ENCODE measurements at places on chromosomes 7 and 10.

DNA sequence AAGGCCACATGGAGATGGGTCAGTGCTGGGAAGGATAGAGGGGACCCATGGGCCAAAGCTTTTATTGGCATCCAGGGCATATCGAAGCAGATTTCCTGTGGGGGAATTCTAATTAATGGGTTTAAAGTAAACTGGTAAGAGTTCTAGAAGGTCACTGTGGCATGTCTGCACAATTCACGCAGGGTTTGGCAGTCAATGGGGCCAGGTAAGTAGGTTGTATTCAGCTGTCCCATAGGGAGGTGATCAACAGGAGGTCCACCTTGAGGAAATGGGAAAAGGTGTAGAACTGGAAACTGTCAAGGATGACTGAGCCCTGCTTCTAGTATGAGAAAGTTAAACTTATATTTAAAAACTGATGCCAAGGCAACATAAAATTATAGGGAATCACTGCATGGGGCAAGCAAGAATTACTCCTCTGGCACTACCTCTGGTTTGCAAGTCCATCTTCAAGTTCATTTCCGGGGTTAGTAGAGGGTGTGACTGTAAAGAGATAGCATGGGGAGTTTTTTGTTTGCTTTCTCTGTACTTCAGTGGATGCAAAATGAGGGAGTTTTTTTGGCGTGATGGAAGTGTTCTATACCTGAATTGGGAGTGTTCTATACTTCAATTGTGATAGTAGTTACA is 22.5 kb downstream of the TBC1D12 start:
- DNase-seq: no peak

- DNase-seq: no peak
Measured at GRCh38 chr7:100888988-100889750, at the start of gene UFSP1. TSS of gene UFSP1 (minus strand) at chr7:100889715. CDS start at chr7:100889271, 444 bp downstream.

DNA sequence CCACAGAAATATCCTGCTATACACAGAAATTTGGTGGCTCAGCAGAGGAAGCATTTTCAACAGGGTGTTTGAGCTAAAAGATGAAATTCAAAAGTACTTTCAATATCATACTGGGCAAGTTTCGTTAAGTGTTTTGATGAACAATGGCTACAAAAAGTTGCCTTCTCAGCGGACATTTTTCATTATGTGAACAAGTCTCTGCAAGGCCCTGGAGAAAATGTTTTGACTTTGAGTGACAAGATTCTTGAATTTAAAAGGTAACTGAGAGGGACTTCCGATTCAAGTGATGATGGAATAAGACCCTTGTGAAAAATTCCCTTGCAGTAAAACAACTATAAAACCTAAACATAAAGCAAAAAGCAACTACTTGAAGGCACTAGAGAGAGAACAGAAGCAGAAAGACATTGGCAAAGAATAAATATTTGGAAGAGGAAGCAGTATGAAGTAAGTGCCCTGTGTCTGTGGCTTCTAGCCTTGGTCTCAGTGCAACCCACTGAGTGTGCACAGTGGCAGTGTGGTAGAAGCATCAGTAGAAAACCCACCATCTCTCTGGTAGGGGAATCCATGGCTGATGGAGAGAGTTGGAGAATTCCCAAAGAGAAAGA is 62.5 kb upstream of the NAMPT start:
- DNase-seq: no peak

GRCh38 chr7:103010211-103010610 is 64.4 kb downstream of the FBXL13 start:
- no peak for DNase-seq

DNA sequence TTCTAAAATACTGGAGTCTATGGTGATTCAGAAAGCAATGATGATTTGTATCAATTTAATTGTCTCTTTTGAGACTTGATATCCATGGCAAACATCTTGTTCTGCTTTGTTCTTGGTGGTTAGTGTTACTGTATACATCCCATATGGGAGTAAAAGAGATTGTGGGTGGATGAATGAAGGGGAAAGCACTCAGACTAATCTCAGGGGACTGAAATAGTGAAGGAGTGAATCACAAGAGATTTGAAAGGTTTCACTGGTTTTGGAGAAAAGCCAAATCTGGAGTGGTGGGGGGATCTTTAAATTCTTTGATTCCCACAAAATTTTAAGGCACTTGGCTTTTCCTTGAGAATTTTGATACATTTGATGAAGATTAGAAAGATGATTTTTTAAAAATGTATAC is 369.4 kb downstream of the INHBA start:
- DNase-seq: no peak

GRCh38 chr7:46452561-46453135 is 531.6 kb upstream of the IGFBP3 start:
- no peak for DNase-seq

- no peak for DNase-seq
Measured at GRCh38 chr7:10299384-10299783, 674.3 kb upstream of the PHF14 start.

DNA sequence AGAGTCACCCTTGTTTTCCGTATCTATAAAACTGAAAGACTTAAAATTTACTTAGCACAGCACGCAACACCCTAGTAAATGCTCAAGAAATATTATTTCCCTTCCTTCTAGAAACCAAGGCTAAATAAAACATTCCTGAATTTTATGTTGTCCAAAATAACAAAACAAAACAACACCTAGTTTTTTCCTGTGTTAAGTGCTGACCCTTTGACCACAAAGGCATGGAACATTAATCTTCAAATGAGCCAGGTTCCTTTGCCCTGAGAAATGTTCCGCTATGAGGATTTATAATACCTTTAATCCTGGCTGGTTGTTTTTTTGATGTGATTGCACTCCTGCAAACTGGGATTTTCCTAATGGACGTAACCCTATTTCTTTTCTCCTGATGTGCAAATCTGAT is 29.0 kb upstream of the DGKI start:
- DNase-seq: no peak

- DNase-seq: no peak
Measured at GRCh38 chr10:96863922-96864543, 31.9 kb downstream of the LCOR start.

GRCh38 chr7:77684030-77684429 is 12.2 kb upstream of the RSBN1L start:
- no peak for DNase-seq

DNA sequence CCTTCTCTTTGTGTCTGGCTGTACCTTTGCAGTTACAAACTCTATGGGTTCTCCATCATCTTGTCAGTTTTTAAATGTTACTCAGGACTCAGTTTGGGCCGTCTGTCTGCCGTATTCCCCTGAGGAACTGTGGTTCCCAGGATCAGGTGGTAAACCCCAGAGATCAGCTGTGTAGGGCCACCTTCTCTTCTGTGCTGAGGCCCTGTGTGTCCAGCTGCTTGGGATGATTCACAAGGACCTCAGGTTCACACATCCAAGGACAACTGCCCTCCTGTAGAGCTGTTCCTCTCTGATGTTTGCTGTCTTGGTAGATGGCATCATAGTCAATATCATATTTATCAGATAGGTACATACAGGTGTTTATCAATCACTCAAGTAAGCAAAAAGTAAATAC is 24.5 kb downstream of the CUL1 start:
- DNase-seq: no peak

DNA sequence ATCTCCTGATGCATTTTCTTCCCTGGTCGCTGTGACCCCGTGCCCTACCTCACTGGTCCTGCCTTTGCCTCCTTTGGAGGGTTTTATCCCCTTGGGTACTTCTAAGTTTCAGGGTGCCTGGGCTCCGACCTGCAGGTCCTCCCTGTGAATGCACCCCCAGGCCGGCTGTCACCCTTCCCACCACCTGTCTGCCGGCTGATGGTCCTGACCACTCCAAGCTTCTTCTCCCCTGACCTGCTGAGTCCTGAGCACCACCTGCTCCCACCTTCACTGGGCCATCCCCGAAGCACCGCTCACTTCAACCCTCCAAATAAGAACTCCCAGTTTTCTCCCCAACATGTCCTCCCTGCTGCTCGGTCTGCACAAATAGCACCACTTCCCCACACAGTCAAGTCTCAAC is 33.4 kb downstream of the TNS3 start:
- no peak for DNase-seq

- no peak for DNase-seq
Measured at GRCh38 chr10:86899670-86900276, 57.6 kb downstream of the MMRN2 start.

GRCh38 chr10:70683601-70683934 is 11.3 kb downstream of the ADAMTS14 start:
- DNase-seq: no peak

DNA sequence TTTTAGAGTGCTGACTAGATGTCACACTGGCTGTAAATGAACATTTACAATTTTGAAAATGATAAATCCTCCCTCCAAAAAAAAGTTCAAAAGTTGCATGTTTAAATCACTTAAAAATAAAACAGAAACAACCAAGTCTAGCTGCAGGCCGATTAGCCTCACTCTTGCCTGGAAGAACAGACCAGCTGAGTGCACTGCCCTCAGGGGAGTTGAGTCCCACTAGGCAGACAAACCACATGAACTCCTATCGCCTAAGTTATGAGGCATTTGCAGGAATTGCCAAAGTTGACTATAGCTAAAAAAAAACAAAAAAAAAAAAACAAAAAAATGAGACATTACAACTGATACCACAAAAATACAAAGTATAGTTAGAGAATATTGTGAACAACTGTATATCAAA is 510.0 kb downstream of the ANKRD7 start:
- DNase-seq: no peak

DNA sequence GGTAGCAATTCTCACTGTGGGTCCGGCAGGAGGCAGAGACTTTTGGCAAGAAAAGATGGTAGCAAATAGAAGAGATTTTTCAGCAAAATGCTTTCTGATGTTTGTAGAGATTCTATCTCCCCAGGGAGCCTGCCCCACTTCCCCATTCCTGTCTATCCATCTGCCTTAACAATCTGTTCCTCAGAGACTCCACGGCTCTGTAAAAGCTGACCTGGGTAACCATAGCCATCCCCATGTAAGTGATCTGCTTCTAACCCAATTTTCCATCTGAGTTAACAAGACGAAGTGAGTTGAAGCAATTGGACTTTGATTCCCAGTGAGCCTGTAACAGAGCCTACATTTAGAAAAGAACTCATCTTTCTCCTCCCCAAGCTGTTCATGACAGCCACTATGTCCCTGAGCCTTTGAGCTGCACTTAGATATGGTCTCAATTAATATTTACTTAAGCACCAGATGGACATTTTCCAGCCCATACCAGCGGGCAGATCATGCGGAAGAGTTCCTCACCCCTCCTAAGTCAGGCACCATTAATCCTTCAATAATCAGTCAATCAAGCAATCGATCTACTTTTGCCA is 896.1 kb downstream of the CCSER2 start:
- DNase-seq: no peak

DNA sequence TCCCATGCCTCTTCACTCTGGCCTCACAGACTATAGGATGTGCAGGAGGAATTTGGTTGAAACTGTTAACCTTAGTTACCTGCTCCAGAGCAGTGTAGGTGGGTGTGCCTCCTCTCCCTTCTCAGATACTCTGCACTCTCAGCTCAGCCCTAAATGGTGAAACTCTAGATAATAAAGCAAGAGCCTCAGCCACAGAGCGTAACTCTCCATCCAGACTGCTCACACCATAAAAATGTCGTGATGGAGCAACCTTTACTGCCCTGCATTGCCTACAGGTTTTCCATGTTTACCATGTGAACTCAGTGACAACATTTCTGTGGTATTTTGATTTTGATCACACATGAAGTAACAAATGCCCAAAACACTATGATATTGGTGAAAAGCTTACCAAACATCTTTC is 227.7 kb downstream of the CREB5 start:
- DNase-seq: no peak

DNA sequence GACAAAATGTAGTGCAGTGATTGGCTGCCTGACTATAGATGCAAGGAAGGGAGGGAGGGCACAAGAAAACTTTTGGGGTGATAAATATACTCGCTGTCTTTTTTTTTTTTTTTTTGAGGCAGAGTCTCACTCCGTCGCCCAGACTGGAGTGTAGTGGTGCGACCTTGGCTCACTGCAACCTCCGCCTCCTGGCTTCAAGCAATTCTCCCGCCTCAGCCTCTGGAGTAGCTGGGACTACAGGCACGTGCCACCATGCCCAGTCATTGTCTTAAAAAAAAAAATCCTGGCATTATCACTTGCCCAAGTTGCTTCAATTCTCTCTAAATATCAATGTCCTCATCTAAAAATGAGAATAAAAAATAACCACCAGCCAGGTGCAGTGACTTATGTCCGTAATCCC is 7.6 kb upstream of the FZD9 start:
- DNase-seq: no peak

GRCh38 chr7:100189061-100189460 is 11.3 kb downstream of the STAG3 start:
- no peak for DNase-seq

GRCh38 chr10:80453842-80454512 is at the start of gene TSPAN14:
TSS of gene TSPAN14 (plus strand) at chr10:80454310. CDS start at chr10:80489234, 34,924 bp downstream.
- peak; percentile 88 for DNase-seq

DNA sequence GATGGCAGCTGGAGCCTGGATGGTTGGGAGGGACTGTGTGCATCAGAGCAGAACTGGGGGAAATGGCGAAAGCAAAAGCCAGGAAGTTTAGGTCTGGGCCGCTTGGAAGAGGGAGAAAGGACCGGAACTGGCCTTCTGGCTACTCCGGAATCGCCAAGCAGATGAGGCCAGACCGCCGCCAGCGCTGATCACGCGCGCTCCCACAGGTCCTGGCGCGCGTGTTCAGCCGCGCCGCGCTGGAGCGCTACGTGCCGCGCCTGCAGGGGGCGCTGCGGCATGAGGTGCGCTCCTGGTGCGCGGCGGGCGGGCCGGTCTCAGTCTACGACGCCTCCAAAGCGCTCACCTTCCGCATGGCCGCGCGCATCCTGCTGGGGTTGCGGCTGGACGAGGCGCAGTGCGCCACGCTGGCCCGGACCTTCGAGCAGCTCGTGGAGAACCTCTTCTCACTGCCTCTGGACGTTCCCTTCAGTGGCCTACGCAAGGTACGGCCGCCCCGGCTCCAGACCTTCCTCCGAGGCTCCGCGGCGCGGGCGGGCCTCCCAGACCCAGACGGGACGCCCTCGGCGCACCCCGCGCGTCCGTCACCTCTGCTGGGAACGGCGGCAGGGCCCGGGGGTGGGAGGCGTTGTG is 2.0 kb downstream of the CYP26C1 start:
- DNase-seq: no peak

- no peak for DNase-seq
Measured at GRCh38 chr7:925601-926000, 28.9 kb downstream of the ADAP1 start.

- DNase-seq: no peak
Measured at GRCh38 chr10:133528845-133529575, 1.8 kb downstream of the CYP2E1 start.

DNA sequence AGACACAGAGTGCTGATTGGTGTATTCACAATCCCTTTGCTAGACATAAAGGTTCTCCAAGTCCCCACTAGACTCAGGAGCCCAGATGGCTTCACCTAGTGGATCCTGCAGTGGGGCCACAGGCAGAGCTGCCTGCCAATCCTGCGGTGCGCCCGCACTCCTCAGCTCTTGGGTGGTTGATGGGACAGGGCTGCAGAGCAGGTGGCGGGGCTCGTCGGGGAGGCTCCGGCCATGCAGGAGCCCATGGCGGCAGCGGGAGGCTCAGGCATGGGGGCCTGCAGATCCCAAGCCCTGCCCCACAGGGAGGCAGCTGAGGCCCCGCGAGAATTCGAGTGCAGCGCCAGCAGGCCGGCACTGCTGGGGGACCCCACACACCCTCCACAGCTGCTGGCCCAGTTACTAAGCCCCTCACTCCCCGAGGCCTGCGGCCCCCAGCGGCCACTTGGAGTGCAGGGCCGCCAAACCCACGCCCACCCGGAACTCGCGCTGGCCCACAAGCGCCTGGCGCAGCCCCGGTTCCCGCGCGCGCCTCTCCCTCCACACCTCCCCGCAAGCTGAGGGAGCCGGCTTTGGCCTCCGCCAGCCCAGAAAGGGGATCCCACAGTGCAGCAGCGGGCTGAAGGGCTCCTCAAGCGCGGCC is 7.7 kb upstream of the BET1 start:
- no peak for DNase-seq

GRCh38 chr7:111708072-111708471 is 145.8 kb upstream of the IMMP2L start:
- DNase-seq: no peak

All from D721Med (cell line).